ENCODE measurements at places on chromosomes 5 and 9.

DNA sequence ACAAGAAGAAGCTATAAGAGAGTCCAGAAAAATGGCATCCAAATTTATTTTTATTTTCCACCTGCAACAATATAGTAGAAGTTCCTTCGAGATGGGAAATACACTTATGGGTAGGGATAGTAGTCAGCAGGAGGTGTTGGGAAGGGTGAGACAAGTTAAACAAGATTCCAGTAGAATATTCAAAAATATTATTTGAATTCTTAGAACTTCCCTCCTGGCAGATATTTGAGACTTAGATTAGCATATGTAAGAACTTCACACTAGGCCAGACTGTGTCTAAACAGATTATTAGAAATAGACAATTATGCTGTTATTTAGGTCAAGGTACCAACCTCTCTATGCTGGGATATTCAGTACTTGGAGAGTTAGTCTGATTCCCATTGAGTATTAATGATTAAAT, 108.7 kb downstream of the PLK2 start:
- DNase-seq: no peak

DNA sequence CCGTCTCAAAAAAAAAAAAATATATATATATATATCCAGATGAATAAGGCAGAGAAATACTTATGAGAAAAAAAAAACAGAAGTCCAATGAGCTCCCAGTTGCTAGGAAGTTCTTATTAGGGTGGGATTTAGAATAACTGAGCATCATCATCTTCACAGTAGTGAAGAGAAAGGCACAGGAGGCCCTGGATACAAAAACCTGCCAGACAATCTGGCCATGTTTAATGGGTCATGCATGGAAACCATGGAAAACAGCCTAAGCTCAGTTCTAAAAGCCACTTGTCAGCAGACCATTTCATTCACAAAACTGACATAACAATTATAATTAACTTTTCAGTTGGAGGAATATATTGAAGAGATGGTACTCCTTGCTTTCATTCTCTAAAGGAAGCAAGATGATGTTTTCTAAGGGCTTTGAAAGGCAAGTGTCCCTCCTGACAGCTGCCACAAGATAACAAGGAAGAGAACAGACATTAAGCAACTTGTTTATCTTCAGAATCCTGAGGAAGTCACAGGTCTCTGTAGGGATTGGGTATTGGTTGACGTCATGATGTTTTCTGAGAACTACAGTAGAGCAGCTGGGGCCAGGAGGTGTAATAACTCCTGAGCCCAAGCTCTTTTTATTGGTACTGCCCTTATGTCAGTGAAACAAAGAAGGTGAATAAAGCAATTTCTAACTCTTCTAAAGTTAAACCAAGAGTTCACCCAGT, 463.1 kb downstream of the DMAC1 start:
- no peak for DNase-seq

GRCh38 chr9:106177216-106177615, 482.9 kb downstream of the TMEM38B start:
- no peak for DNase-seq

DNA sequence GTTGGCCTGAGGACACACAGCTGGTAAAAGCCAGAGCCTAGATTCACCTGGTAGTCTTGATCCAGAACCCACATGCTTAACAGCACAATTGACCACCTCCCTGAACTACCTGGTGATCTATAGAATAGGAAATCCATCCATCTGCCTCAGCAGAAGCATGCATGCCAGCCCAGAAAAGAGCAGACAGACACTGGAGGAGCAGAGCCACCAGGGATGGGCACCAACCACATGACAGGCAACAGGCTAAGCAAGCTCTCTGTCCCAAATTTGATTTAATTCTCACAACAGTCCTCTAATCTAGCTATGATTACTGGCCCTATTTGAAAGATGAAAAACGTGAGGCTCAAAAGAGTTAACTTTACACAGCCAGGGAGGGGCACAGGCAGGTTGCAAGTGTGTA, 208.1 kb downstream of the SPOCK1 start:
- DNase-seq: no peak

- DNase-seq: no peak
These were observed 1.0 kb downstream of the LRRC8A start for GRCh38 chr9:128882677-128883603.

DNA sequence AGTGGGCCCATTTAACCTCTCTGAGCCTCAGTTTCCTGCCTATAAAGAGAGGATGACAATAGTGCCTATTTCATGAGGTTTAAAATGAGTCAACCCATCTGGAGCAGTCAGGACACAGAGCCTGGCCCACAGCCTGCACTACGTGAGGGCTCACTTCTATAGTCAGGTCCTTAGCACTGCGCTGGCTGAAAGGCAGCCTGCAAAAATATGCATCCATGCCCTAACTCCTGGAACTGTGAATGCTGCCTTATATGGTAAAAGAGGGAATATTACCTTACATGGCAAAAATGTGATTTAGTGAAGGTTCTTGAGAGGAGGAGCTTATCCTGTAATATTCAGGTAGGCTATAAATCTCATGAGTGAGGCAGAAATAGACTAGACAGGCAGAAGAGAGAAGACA, 98.5 kb downstream of the GABBR2 start:
- no peak for DNase-seq

DNA sequence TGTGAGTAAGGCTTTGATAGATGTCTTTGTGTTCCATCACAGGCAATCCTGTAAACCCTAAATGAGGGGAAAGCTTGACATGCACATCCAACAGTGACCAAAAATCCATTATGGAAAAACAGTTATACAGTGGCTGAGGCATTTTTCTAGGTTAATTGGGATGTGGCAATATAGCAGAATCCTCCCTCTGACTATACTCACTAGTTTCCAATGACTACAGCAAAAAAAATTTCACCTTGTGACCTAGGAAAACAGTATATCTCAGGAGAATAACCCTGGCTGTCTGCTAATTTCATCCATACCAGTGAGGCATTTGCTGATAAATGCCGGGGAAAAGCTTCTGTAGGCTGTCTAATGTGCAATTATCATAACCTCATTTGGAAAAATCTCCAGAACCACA, 49.9 kb upstream of the SNCAIP start:
- DNase-seq: no peak

GRCh38 chr5:1481266-1481958, 36.2 kb upstream of the SLC6A3 start:
- DNase-seq: no peak

- no peak for DNase-seq
These were observed 15.2 kb downstream of the VAV2 start for GRCh38 chr9:133976887-133977286.

GRCh38 chr5:158700231-158701006, 399.3 kb downstream of the EBF1 start:
- no peak for DNase-seq

- no peak for DNase-seq
These were observed 230.2 kb downstream of the IRX1 start for GRCh38 chr5:3825531-3826451.

DNA sequence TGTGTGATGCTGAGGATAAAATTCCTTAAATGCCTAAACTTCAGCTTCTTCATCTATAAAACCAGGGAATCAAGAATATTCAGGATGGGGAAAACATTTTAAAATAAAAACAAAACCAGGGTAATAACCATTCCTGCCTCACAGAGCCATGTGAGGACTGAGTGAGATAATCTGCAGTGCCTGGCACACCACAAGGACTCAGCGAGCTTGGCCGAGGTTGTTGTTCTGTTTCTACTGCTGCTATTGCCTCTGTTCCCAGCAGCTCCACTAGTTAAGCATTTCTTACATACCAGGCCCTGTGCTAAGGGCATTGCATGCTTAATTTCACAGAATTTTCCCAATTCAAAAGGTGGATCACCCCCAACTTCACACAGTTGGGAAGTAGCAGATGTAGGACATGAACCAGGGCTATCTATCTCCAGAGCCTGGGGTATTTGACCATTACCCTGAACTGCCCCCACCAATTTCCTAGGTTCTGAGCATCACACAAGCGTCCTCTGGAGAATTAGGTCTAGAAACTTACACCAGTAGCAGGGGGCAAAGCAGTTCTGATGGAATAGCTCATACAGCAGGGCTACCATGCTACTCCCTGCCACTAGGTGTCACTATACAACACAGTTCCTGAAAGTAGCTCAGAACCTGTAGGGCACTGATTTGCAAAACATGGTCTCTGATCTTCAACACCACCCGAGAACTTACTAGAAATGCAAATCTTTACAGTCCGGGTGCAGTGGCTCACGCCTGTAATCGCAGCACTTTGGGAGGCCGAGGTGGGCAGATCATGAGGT, 74.3 kb downstream of the LRSAM1 start:
- no peak for DNase-seq

Data from activated T-helper 9 cell treated with anti-CD3 and anti-CD28 coated beads, Interleukin-2, amount 50 U/mL, for 16 hours (primary cell).